ENCODE measurements at places on chromosomes 2 and 18.

DNA sequence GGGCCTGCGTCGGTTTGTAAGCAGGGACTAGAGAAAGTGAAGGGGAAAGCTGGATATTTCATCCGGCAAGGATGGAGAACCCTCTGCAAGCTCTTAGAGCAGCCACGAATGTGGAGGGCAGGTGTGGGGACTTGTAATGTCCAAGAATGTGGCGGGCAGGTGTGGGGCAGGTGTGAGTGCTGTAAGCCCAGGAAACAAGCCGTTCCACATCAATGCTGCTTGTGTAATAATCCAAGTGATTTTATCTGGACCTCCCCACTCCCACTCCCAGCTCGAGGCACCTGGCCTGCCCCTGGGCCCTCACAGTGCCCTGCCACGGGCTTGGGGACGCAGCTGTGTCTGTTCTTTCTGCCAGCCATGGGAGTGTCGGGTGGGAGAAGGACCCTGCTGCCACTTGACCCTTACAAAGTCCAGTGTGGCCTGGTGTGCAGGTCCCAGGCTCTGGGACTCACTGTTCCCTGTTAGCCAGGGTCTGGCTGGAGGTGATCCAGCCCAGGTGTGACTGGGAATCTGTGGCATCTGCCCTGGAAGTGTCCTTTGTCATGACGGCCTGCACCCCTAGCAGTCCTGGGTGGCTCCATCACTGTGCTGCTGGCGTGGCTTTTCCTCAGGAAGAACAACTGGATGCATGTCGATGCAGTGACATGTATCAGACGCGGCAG lies 42.8 kb downstream of the SOX11 start:
- DNase-seq, result no peak

GRCh38 chr2:10757814-10758286 lies 36.4 kb downstream of the ATP6V1C2 start:
- DNase-seq, result no peak

- no peak for DNase-seq
Observed at GRCh38 chr2:214695789-214696188, 113.7 kb downstream of the BARD1 start.

GRCh38 chr2:163121483-163121882 lies 282.9 kb upstream of the KCNH7 start:
- no peak for DNase-seq

- DNase-seq, result no peak
Observed at GRCh38 chr2:200219309-200220113, 87.0 kb upstream of the SPATS2L start.
